ENCODE measurements at places on chromosomes 2 and 18.

DNA sequence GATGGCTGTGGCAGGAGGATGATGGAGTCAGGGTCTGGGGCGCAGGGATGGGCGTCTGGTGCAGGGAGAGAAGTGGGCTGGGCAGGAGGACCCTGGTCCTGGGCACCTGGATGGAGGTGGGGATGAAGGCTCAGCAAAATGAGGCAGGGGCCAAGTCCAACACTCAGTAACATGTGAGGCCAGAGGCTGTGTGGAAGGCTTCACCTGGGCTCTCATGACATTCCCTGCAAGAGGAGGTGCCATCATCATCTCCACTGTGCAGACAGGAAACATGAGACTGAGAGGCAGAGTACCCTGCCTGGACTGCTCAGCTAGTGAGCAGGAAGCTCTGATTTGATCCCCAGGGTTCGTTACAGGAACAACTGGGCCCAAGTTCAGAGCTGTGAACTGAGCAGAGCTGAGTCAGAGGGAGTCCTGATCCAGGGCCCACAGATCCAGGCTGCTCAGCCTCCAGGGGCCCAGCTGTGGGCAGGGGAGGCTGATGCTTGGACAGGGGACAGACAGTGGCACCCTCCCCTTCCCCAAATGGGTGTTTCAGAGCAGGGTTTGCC, 36.9 kb downstream of the HJURP start:
- DNase-seq, result no peak

- no peak for DNase-seq
Measured at GRCh38 chr2:30349691-30350090, 97.4 kb upstream of the LCLAT1 start.

DNA sequence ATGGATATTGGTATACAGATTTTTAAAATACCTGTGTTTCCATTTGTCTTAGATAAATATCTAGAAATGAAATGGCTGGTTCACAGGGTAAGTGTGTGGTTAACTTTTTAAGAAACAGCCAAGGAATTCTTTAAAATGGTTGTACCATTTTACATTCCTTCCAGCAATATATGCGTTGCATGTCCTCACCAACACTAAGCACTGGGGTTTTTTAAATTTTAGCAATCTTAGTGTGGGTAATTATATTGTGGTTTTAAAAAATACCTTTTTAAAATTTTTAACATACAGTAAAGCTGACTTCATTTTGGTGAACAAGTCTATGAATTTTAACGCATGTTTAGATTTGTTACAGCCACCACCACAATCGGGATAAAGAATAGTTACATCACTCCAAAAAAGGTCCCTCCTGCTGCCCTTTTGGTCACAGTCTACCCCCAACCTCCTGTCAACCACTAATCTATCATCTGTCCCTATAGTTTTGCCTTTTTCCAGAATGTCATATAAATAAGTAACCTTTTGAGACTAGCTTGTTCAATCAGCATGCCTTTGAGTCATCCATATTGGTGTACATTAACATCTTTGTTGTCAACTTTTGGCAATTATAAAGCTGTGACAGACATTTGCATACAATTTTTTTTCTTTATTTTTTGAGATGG, 128.1 kb upstream of the MSTN start:
- no peak for DNase-seq

DNA sequence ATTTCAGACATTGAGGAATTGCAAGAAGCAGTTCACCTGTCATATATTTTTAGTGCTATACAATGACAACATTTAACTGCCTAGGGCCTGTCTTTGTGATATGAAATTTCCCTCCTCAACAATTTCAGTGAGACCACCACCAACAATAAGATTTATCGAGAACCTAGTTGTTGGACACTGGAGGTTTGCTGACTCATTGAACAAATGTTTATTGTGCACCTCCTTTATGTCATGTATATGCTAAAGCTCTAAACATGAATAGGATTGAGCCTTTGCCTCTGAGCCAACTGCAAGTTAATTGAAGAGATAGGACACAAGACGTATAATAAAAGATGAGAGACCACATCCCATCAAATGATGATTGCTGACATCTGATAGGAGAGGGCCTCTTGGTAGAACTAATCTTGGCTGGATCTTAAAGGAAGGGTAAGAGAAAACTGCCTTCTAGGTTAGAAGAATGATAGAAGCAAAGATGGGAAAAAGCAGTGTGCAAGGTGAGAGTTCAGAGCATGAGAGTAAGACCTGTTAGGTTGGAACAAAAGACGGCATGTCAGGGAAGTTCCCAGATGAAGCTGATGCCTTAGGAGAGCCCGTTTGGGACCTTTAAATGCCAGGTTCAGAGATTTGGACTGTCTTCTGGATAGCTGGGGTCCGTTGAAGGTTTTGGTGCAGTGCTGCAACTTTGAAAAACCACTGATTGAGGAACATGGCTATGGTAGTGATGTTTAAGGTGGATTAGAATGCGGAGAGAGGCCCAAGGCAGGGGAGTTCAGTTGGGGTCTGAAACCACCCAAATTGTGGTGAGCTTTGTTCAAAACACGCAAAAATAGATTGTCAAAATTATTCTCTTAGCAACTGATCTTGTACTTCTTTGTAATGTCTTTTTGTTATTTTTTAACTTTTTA, 133.0 kb upstream of the EML6 start:
- DNase-seq, result no peak

GRCh38 chr18:77062518-77063003, 70.0 kb downstream of the MBP start:
- no peak for DNase-seq

DNA sequence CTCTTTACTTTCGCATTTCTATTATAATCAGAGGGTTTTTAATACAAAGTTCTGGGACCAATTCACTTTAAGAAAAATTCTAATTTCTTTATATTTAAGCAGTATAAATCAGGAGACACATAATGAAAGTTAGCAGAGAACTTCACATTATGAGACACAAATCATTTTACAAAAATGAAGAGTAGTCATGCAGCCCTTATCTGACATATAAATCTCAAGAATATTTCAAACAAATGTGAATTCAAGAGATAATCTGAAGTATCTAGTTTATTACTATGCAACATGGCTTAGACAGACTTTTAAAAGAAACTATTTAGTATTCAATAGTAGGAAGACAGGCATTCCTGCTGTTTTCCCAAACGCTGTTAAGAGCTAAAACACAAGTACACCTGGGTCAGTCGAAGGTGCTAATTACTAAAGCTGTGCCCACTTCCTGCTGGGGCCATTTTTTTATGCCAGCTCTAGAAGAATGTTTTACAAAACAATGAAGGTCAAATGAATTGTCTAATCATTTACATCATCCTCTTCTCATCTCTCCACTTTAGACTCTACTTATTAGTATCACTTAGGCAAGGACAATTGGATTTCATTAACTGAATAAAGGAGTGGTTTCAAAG, 40.2 kb downstream of the CWC22 start:
- no peak for DNase-seq

GRCh38 chr2:32652555-32653209, 24.8 kb downstream of the TTC27 start:
- DNase-seq, result no peak

DNA sequence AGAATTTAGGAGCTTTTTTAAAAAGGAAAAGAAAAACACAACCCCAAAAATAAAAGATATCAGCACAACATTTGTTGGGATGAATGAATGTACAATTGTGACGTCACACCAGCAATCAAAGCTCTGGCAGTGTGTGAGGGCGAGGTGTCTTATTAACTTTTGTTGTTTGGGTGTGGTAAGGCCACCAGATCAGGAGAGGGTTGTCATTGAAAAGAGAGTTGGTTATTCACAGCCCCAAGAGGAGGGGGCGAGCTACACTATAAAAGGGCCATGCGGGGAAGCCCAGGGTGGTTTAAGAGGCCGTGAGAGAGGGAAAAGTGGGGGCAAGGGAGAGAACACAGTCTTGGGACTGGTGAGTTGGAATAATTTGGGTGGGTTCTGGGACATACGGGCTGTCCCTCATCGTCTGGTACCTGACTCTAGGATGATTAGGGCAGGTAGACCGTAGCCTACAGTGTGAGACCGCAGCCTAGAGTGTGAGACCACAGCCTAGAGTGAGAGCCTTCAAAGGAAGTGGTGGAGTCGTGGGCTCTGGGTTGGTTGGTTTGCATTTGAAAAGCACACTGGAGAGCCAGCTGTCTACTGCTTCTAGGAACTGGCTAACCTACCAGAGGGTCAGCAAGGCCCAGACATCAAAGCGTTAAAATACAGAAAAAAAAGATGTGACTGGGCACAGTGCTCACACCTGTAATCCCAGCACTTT, 128.4 kb downstream of the INO80D start:
- DNase-seq, result no peak

DNA sequence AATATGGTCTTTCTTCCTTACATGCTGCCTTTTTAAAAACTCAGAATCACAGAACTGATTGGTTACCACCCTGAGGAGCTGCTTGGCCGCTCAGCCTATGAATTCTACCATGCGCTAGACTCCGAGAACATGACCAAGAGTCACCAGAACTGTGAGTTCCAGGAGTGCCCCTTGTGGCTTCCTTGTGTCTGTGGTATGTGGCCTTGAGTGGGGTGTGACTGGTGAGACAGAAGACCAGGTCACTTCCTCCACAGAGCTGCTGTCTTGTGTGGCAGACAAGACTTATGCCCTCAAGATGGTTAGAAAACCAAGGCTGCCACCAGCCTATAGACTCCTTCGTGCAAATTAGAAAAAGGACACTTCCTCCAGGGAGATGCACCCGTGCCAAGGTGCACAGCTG, 72.6 kb downstream of the EPAS1 start:
- DNase-seq, result no peak

DNA sequence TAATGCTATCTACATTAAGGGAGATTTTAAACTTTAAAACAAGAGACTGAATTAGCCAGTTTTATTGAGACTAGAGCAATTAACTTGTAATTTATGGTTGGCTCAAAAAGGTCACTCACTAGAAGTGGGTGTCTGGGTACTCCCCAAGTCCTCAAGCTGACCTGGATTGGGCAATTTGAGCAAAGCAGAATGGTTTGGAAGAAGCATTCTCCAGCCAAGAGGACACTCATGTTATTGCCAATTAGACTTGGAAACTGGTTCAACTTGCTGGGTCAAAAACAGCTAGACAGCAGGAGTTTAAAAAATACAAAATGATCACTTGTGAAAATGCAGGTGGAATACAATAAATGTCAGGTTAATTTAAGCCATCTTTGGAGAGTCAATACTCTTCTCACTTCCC, 29.5 kb upstream of the MYO1B start:
- no peak for DNase-seq

DNA sequence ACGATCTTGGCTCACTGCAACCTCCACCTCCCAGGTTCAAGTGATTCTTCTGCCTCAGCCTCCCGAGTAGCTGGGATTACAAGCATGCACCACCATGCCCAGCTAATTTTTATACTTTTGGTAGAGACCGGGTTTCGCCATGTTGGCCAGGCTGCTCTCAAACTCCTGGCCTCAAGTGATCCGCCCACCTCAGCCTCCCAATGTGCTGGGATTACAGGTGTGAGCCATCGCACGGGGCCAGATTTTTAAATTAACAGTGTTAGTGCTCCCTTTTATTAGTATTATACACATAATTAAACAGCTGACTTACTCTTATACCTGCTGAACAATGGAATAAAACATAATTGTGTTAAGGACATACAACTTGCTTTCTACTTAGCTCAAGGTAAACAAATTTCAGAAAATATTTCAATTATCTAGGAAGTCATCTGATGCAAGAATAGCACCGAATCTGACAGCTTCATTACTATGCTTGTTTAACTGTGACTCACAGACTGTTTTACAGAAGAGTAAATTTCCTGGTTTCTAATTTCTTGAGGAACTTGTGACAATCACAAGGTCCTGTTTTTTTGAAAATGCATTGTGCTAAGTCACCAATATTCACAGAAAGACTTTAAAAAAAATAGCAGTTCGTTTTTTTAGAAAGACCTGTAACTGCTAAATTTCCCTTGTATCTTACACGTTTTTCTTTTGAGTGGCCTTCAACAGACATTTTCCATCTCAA, 51.2 kb downstream of the SPIRE1 start:
- DNase-seq, result no peak

DNA sequence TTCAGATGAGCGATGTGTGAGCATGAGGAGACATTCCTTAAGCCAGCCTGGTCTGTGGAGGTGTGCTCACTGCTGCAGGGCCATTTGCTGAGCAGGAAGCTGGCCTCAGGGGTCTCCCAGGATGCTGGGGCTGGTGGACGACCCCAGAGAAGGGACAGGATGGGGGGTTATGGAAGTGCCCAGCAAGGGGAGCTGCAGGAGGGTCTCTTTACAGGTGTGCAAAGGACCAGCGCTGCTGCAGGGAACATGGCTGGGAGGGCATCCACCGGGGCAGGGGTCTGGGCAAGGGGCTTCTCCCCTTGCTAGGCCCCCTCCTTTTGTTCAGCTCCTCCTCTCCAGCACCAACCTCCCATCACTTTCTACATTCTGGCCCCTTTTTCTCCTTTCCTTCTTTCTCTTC, 185.2 kb downstream of the GBX2 start:
- DNase-seq, result no peak

DNA sequence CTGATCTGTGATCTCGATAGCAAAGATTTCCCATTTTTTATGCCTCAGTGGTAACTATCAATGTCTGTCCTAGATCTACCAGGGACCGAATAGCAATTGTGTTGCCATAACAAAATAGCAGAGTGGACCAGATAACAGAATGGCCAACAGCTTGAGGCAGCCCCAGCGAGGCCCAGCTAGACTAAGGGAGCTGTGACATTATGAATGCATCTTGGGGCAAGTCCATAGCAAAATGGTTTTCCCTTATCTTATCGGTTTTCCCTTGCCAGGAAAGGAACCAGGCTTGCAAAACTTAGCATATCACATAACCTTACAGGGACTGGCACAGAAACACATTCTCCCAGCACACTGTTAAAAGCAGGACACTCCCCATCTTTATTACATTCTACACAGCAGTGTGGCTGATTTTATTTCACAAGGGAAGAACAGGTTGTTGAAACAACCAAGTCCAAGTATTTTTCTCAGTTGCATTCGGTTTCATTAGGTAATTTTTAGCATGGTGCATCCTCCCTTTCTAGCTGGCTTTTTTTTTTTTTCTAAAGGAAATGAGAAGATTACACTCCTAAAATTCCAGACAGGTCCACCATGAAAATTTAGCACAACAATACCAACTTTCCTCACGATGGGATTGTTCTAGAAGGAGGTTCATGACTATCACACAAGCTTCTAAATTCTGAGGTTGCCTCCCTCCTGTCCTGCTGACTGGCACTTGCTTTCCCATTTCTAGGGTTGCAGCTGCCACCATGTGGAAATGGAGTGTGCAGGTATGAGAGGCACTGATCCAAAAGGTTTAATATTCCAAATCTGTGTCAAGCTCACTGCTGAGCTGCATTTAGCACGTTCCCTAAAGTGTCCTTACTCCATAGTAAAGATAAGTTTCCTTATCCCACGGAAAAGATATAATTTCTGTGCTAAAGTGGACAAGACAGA, 97.0 kb upstream of the SLC35G4 start:
- DNase-seq, result no peak

GRCh38 chr2:152335016-152335725, at the start of gene FMNL2:
TSS of gene FMNL2 (plus strand) at chr2:152335174.
- DNase-seq, result peak; percentile 81

- DNase-seq, result peak; percentile 0
Measured at GRCh38 chr2:2834105-2834504, 503.0 kb upstream of the MYT1L start.

GRCh38 chr2:10581990-10582389, 107.8 kb downstream of the NOL10 start:
- no peak for DNase-seq

- DNase-seq, result peak; percentile 82
Measured at GRCh38 chr2:221573430-221574230, 1.5 kb upstream of the EPHA4 start.
